ENCODE measurements at places on chromosomes 7 and 10. TPM values are rescaled to one million over a fixed set of nuclear protein-coding genes. Genes with fewer than 3 reads are reported as not detected.

NPSR1 gene
- not detected for polyA plus RNA-seq

TEX47 gene
- not detected for polyA plus RNA-seq

COL1A2 gene
- polyA plus RNA-seq, result 0.43 TPM

ARMC3 gene
- not detected for polyA plus RNA-seq

GHRHR gene
- polyA plus RNA-seq, result not detected

DOCK4 gene
- 8.9 TPM for polyA plus RNA-seq

FAM25G gene
- not detected for polyA plus RNA-seq

CFAP46 gene
- not detected for polyA plus RNA-seq

LAMB4 gene
- not detected for polyA plus RNA-seq

SRRM3 gene
- 7.0 TPM for polyA plus RNA-seq

NXPH1 gene
- polyA plus RNA-seq, result 4.6 TPM

MBL2 gene
- not detected for polyA plus RNA-seq

MET gene
- 2.1 TPM for polyA plus RNA-seq

All from Purkinje cell (primary cell).